NCI-H524 (cell line): ENCODE measurements at places on chromosomes 6 and 20.

DNA sequence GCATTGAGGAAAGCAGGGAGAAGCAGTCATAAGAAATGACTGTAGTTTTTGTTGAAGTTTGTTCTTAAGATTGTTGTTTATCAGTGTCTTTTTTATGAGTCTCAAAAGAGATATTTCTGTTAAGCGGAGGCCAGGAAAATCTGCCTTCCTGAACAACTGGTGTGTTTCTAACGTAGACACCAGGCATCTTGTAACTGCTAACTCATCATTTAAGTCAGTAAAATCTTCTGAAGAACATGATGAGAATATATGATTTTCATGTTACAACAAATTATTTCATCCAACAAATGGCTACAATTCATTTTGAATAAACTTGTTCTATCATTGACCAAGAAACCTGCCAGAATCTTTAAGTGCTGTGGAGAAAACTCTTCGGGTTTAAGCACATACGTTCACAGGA is 84.0 kb downstream of the RPS12 start:
- no peak for DNase-seq

GRCh38 chr6:159726255-159726917 is 920 bp upstream of the WTAP start:
- DNase-seq: peak; percentile 92

- peak; percentile 31 for DNase-seq
These were observed 24.0 kb downstream of the MTFR2 start for GRCh38 chr6:136226027-136226673.

GRCh38 chr6:126661646-126662045 is 321.7 kb downstream of the CENPW start:
- no peak for DNase-seq

DNA sequence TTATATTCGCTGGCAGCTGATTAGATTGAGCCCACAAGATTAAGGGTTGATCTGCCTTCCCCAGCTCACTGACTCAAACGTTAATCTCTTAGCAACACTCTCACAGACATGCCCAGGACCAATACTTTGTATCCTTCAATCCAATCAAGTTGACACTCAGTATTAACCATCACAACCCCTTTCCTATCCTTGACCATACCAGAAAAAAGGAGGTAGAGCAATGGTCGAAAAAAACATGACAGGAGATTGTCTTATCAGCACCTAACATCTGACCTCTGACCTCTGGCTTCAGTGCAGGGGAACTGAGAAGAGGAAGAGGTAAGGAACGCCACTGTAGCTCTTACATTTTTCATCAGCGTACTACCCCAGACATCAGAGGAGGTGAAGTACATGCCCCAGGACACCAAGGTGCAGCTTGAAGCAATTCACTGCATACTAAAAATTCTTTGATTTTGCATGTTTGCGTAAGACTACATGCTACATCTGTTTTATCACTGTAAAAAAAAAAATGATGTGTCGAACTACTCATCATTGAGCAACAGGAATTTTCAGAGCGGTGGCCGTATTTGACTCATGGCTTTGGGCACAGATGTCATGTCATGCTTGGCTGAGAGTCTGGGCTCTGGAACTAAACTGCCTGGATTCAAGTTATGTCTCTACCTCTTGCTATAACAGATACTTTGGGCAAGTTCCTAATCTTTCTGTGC is 188.0 kb upstream of the TAB2 start:
- DNase-seq: no peak

DNA sequence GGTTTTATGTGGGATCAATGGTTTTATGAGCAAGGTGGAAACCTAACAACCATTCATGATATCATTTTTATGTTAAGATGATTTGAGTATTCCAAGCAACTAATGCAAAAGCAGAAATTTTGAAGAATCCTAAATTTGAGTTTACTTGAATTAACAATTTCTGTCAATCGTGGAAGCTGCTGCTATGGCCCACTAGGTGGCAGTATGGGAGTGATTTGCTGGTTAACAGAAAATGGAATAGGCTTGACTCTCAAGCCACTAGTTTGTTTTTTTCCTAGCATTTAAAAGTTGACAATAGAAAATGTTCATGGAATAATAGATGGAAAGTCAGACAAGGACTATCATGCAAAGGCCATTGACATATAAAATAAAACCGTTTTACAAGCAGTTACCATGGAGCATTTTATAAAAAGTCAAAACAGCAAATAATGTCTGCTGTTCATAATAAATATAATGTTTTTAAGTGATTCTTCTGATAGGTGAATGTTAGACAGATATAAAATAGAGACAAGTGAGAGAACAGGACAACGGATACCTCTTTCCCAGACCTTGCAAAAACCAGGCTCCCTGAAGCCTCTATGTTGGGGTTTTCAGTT is 43.0 kb upstream of the TMEM200A start:
- peak; percentile 14 for DNase-seq

GRCh38 chr20:32538526-32538939 is 46.6 kb downstream of the NOL4L start:
- no peak for DNase-seq

DNA sequence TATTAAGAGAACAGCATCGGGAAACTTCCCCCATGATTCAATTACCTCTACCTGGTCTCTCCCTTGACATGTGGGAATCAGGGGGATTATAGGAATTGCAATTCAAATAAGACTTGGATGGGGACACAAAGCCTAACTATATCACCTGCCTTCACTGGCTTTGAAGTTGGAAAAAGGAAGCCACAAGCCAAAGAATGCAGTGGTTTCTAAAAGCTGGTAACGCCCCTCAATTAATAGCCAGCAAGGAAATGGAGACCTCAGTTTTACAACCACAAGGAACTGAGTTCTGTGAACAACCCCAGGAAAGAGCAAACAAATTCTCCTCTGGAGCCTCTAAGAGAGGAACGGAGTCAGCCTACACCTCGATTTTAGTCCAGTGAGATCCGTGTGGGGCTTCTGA is 244.1 kb downstream of the TFAP2A start:
- DNase-seq: no peak

DNA sequence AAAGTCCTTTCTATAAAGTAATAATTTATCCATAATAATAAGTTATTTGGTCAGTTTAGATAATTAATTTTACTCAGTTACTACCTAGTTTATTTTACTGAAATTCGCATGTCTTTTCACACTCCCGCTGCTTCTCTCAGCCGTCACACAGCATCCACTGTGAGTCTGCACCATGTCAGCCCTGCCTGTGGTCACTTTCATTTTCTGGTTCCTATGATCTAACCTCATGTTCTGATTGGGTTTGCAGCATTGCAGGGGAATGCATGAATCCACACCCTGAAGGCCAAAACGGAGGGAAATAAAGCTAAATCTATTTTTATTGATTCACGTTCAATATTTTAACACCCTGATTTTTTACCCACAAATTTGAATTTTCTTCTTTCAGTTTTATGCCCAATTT is 47.4 kb downstream of the PDE10A start:
- DNase-seq: no peak

DNA sequence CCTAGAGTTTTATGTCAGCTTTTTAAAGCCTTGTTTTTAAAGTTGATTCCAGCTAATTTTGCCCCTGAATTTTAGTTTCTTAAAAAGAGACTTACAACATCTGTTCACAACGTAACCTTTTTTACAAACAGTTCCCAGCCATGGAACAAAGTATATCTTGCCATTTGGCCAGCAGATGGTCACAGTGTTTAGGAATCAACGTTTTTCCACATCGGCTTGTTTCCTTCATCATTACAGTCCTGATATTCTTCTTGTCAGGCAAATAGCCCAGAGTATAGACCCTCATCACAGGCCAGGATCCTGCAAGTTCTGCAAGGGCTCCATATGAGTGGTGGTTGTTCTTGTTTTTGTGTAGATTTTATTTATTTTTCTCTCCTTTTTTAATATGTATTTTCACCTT is 341.7 kb upstream of the HTR1E start:
- DNase-seq: peak; percentile 68

- no peak for DNase-seq
These were observed 322.7 kb upstream of the NOX3 start for GRCh38 chr6:155778336-155778735.

- DNase-seq: no peak
These were observed 163.3 kb downstream of the SCML4 start for GRCh38 chr6:107660839-107661238.

DNA sequence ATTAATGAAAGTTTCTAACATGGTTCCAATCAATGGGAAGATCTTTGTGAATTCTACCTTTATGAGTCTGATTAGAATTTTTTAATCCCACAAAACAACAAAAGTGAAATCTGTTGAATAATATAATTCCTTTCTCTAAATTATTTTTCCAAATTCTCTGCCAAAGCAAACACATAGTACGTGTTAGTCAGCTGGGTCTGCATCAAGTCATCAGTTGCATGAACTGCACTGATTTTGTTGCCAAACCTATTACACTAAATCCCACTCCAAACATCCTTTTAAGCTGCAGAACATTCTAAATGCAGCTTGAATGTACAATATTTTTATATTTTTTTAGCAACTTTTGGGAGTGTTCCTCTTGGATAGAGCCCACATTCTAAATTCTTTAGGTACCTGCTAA is 199.0 kb upstream of the HSF2 start:
- DNase-seq: no peak

DNA sequence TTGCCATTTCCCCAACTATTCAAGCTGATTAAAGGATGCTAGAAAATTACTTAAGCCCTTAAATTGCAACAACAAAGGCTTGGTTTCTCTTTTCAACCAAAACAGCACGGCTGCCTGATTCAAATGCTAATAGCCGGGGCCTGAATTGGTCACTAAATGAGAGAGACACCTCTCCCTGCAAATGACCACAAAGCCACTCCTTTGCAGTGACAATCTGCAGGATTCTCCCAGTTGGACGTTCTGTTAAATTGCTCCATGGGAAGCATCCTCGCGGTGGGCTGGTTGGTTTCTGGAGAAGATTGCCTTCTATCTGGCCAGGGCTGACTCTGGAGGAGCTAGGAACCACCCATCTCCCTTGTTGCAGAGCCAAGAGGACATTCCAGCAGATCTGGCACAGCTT is 29.7 kb upstream of the TBXT start:
- no peak for DNase-seq

DNA sequence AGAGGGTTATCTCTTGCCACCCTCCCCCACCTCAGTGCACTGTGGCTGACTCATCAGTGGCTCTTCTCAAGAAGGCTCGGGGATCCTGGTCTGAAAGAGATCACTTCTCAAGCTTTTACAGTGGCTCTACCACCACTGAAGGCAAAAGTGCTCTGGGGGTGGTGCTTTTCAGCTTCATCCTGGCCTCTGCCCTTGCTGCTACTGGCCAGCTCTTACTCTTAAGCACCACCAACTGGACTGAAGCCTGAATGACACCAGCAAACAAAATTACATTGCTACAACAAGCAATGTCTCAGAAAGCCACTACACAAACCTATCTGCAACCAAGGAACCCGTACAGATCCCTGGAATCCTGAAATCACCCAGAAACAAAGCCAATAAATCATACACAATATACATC is 402.1 kb downstream of the EPHA7 start:
- peak; percentile 22 for DNase-seq

DNA sequence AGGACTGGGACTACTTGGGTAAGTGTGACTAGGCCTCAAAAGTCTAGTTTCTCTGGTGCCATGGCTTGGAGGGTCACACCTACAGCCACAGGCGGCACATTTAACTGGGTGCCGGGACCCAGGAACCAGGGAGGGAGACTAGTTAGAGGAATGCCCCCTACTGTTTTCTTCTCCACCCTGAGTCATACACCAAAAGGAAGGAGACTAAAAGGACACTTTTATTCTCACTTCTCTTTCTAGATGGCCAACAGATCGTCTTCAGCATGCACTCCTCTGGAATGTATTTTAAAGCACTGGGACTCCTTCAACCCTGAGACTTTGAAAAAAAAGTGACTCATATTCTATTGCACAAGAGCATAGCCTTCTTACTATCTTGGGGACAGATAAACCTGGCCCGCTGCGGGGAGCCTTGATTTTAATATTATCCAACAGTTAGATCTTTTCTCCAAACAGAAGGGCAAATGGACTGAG is 33.4 kb downstream of the PLN start:
- no peak for DNase-seq

- no peak for DNase-seq
These were observed 97.2 kb downstream of the JAG1 start for GRCh38 chr20:10576411-10577090.
